Mesenteric fat pad (tissue), 1 donor: ENCODE measurements at places on chromosomes 2 and 18. TPM values are rescaled to one million over a fixed set of nuclear protein-coding genes. Genes with fewer than 3 reads are reported as not detected.

The TSPYL6 gene
- not detected for total RNA-seq

The TUBA3D gene
- not detected for total RNA-seq

The SLC38A11 gene
- total RNA-seq: 1.1 TPM

The SERPINB3 gene
- total RNA-seq: not detected

The MOCOS gene
- 5.8 TPM for total RNA-seq

The C2orf92 gene
- 5.9 TPM for total RNA-seq

The ANKRD30B gene
- total RNA-seq: 0.39 TPM

The SERPINB13 gene
- total RNA-seq: not detected

The THSD7B gene
- 1.4 TPM for total RNA-seq

The KCNG3 gene
- total RNA-seq: not detected

The ATOH8 gene
- 69.4 TPM for total RNA-seq

The GPBAR1 gene
- total RNA-seq: 34.8 TPM

The SPIRE1 gene
- 39.8 TPM for total RNA-seq

The FAM237A gene
- total RNA-seq: not detected

The MAPK4 gene
- not detected for total RNA-seq

The SLC40A1 gene
- total RNA-seq: 48.5 TPM

The TMEM198 gene
- total RNA-seq: 2.6 TPM

The VRK2 gene
- total RNA-seq: 26.3 TPM

The TRPM8 gene
- not detected for total RNA-seq

The HOXD10 gene
- 1.7 TPM for total RNA-seq

The CCBE1 gene
- total RNA-seq: 2.3 TPM

The NEU4 gene
- 1.1 TPM for total RNA-seq

The POTEC gene
- not detected for total RNA-seq

The AGXT gene
- 0.32 TPM for total RNA-seq

The RNF152 gene
- total RNA-seq: 9.6 TPM

The VAPA gene
- 182 TPM for total RNA-seq

The SLC16A14 gene
- total RNA-seq: 2.5 TPM

The SPATA3 gene
- total RNA-seq: not detected

The HMSD gene
- total RNA-seq: not detected

The MYO5B gene
- total RNA-seq: 1.6 TPM

The ESPNL gene
- total RNA-seq: 0.48 TPM

The TCF7L1 gene
- total RNA-seq: 27.8 TPM

The TUBA4B gene
- total RNA-seq: not detected

The CNGA3 gene
- total RNA-seq: 1.1 TPM

The TSHZ1 gene
- total RNA-seq: 20.9 TPM

The ESCO1 gene
- total RNA-seq: 11.1 TPM

The ABCG8 gene
- not detected for total RNA-seq

The SELENOI gene
- 18.7 TPM for total RNA-seq

The PRSS56 gene
- total RNA-seq: not detected

The EML4 gene
- total RNA-seq: 46.2 TPM

The TMEM163 gene
- total RNA-seq: 1.9 TPM

The KCNG2 gene
- total RNA-seq: 0.51 TPM

The STK39 gene
- total RNA-seq: 40.5 TPM

The SAG gene
- total RNA-seq: not detected

The CCL20 gene
- total RNA-seq: 2.1 TPM

The SIX2 gene
- total RNA-seq: 2.3 TPM

The DPYSL5 gene
- total RNA-seq: not detected

The PEX13 gene
- total RNA-seq: 14.4 TPM

The CXXC1 gene
- total RNA-seq: 42.5 TPM

The FEV gene
- total RNA-seq: not detected

The CLEC4F gene
- total RNA-seq: 0.48 TPM

The IHH gene
- 0.26 TPM for total RNA-seq

The ASAP2 gene
- total RNA-seq: 22.9 TPM

The EPHA4 gene
- total RNA-seq: 23.1 TPM

The ALLC gene
- not detected for total RNA-seq

The POTEE gene
- 0.16 TPM for total RNA-seq

The INSIG2 gene
- total RNA-seq: 21.5 TPM

The SERPINB4 gene
- not detected for total RNA-seq

The PPP1R1C gene
- not detected for total RNA-seq

The NLRC4 gene
- total RNA-seq: 7.9 TPM
